Sciatic nerve (tissue), 2 donors: ENCODE measurements at places on chromosomes 7 and 10.

DNA sequence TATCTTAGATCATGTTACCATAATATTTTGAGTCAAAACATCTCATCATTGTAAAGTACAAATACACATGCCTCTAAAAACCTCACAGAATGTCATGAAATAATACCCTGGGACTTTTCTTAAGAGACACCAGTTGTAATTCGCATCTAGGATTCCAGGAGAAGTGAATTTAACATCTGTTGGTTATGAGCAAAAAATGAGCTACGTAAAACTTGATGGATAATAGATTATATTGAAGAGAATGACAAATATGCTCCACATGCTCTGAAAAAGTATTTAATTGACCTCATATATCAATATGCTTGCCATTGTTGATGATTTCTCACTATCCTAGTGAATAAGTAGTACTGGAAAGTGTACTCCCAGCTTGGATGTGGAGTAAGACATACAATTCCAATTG, 227.0 kb downstream of the BBS9 start:
- no peak for DNase-seq

GRCh38 chr7:148973256-148973655, 55.0 kb downstream of the PDIA4 start:
- DNase-seq = no peak

DNA sequence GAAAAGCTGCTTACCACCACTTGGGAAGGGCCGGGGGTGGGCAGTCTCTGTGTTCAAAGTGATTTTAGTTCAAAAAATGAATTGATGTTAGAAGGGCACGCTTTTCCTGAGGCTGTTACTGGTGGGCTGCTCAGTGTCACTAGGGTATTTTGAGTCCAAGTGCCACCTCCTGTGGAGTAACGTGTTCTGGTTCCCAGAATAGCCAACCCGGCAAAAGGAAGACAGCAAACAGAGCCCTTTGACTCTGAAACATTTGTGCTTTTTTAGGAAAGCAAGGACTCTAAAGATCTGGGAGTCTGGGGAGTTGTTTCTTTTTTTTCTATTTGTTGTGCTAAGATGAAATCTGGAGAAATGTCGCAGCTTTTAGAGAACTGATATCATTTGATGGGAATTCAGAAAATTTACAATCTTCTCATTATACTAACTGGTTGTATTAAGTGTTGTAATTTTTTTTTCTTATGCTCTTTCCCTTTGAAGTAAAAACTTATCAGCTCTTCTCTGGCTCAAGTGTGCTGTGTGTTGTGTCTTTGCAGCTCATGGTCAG, 66.2 kb downstream of the MKX start:
- no peak for DNase-seq

- no peak for DNase-seq
Observed at GRCh38 chr10:108427146-108427545, 1262.6 kb upstream of the SORCS1 start.

DNA sequence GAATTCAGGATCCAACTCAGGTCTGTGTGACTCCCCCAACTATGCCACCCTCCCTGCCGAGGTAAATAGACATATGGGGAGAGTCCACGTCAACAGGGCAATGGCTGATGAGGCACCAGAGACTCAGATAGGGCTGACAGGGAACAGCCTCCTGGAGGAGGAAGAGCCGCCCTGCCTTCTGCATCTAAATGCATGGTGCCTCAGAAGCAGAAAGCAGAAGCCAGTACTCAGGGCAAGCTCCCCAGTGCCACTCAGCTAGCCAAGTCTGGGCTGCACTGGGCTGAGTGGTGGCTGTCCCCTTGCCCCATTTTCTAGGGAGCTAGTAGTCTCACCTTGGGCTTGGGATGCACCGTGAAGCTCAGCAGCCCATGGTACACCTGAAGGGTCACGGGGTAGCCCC, 11.0 kb downstream of the RRP12 start:
- no peak for DNase-seq

DNA sequence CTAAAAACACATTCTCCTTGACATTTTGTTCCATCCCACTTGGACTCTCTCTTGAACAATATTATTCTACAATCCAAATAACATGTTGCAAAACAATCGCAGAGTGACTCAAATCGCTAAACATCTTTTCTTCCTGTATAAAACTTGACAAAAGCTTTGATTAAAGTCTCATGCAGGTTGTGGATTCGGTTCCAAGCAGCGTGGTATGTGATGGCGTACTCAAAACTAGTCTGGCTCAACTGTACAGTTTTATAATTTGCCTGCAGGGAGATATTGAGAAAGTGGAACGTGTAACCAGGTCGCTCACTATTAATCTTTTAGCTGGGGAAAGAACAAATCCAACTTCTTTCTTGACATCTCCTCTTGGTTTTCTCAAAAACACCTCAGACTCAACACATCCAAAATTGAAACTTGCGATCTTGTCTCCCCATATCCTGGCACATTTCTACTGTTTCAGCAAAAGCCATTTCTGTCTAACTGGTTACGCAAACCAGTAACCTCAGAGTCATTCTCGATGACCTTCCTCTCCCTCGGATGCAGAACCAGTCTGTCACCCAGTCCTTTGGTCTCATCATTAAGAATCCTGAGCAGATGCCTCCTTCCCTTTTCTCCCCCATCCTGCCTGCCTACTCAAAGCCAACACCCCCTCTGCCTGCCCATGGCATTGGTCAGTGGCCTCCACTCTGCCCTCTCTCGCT, 100.1 kb downstream of the CACNB2 start:
- no peak for DNase-seq

DNA sequence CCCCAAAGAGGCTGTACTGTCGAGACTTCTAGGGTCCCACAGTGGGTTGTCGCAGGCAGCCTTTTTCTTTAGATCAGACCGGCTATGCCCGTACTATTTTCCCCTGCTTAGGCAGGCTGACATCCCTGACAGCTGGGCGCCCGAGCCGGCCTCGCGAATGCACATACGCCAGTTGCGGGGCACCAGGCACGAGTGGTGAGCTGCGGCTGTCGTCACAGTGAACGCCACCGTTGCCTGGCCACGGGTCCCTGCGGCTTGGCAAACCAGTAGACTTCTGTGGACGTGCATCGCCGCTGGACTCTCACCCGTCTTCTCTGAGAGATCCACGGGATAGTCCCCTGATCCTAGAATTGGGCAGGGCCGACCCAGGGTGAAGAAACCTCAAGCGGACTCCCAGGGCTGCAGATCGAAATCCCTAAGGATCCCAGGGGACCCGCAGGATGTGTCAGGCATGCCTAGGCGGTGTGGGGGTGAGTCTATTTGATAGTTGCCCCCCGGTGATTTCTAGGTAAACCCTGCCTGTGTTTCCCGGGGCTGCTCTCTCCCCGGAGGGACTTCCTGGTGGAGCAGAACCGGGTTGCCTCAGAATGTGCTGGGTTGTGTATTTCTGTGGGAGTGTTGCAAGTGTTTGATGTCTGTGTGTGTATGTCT, 33.0 kb upstream of the ZNF273 start:
- DNase-seq = no peak
